ENCODE measurements at places on chromosomes 5 and 9.
A peak's percentile ranks its signal among the peaks of the same experiment; 100 is the strongest.

DNA sequence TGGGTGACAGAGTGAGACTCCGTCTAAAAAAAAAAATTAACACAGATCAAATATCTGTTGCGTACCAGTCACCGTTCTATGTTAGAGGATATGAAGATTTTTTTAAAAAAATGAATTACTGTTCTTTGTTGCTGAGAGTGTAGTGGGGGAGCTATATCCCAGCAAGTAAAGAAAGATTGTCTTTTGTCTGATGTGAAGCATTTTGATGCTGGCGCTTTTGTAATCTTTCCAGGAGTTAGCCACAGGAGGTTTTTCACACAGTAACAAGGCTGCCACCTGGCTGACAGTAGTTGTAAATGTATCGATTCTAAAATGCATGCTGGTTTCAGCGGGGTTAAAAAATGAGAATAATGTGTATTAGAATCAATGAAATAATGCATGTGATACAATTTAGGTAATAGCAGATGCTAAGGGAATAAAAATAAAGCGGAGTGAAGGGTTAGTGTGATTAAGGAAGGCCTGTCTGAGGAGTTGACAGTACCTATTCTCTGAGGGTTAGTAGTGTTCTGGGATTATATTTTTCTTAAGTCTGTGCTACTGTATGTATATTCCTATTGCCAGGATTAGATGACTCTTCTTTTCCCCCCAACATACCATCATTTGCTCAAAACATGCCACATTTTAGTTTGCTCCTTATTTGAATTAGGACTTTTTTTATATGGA is 3.4 kb downstream of the LMNB1 start:
- DNase-seq, result peak; percentile 72

DNA sequence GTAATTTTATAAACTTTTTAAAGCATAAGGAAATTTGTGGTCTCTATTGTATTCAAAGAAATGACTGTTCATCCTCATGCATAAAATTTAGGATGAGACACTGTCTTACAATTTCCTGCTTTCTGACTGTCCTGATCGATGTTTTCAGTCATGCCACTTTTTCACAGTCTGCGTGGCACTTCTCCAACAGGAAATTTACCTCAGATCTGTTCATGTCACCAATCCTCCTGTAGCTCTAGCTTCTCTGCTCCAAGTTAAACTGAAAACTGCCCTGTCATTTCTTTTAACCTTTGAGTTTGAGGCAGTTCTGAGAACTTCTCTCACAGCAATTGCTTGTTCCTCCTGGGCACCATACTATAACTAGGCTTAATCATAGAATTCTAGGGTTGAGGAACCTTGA is 455.1 kb downstream of the EFNA5 start:
- DNase-seq, result no peak

DNA sequence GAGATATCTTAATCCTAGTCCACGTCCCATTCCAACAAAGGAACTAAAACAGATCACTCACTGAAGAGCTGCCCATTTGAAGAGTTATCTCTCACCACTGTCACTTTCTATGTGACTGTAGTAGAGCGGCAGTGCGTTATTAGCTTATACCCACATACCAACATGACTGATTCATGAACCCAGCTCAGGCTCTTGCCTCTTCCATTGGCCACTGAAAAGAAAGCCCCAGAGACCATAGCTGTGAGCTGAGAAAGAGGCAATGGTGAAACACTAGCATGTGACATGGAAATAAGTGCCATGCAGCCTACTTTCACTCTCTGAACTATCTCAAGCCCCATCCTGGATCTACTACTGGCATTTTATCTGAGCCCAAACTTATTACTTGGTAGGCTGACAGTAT is 151.7 kb upstream of the MOCS2 start:
- no peak for DNase-seq

- DNase-seq, result peak; percentile 78
These were observed 176.1 kb upstream of the MVB12B start for GRCh38 chr9:126150411-126151030.

GRCh38 chr9:123049589-123050222 is 16.2 kb downstream of the GPR21 start:
- DNase-seq, result no peak

DNA sequence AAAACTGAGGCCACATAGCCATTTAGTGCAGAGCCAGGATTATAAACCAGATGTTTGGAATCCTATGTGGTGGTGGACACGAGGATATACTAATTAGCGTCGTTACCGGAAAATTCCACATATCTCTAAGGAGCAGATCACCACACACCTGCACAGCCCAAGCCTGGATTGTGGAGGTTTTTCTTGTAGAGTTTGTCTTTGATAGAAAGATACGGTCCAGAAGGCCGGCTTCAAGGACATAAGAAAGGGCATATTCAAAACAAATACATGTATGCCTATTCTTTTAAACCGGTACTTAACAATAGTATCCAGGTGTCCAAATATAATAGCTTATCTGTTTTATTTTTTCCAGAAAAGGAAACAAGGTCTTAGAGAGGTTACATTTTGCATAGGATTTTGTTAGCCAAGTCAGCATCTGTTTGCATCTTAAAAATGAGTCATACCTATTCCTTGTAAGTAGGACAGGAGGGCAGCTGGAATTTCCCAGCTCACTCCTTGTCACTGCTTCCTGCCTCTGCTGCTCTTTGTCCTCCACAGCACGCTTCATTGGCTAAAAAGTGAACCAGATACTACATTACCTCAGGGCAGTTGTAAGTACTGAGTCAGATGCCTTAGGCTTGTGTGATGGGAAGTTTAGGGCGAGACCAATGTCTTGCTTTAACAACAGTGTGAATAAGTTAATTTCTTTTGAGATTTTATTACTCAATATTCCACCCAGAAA is 3.6 kb downstream of the TMC1 start:
- peak; percentile 85 for DNase-seq

GRCh38 chr5:170632985-170633234 is 129.1 kb downstream of the KCNIP1 start:
- peak; percentile 29 for DNase-seq

DNA sequence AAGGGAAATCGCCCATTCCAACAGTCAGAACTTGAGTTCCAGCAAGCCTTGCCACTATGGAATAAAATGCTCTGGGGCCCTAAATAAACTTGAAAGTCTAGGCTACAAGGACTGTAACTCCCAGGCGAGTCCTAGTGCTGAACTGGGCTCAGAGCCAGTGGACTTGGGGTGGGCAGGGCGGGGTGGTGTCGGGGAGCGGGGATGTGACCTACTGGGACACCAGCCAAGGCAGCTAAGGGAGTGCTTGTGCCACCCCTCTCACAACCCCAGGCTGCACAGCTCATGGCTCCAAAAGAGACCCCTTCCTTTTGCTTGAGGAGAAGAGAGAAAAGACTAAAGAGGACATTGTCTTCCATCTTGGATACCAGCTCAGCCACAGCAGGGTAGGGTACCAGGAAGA is 61.5 kb downstream of the MEIKIN start:
- no peak for DNase-seq

GRCh38 chr5:149831492-149831891 is 101.4 kb downstream of the PPARGC1B start:
- DNase-seq, result peak; percentile 75

- no peak for DNase-seq
These were observed 26.9 kb upstream of the EXOC3 start for GRCh38 chr5:415928-416635.

DNA sequence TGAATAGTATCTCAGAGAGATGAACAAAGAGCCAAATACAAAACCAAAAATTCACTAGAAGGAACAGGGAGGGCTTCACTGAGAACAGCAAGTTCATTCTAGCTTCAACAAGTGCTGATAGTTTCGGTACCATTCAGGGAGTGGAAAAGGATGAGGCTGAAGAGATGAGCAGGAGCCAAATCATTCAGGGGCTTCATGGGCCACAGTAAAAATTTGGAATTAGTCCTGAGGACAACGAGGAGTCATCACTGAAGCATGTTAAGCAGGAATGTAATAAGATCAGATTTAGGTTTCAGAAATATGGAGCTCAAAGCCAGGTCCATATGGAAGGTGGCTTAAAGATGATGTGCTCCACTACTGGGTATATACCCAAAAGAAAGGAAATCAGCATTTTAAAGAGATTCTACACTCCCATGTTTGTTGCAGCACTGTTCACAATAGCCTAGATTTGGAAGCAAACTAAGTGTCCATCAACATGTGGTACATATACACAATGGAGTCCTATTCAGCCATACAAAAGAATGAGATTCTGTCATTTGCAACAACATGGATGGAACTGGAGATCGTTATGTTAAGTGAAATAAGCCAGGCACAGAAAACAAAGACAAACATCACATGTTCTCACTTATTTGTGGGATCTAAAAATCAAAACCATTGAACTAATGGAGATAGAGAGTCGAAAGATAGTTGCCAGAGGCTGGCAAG is 36.2 kb downstream of the SPOCK1 start:
- DNase-seq, result no peak

- DNase-seq, result peak; percentile 81
These were observed 25.0 kb upstream of the TDRD7 start for GRCh38 chr9:97386733-97387503.

DNA sequence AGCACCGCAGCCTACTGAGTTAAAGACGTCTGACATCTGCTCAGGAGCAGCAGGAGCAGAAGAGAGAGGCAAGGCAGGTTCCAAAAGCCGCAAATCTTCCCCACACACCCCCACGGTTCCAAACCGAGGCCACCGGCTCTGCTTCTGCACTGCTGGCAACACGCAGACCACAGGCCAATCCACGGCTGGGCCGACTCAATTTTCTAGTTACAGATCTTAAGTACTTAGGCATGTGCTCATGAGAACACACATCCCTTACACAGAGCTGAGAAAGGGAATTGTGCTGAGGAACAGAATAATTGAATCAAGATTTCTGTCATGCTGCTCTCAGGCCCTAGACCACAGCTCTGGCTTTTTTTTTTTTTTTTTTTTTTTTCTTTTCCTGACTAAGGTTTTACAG is 32.6 kb downstream of the PAX5 start:
- DNase-seq, result no peak

GRCh38 chr5:80963966-80964481 is 3.9 kb downstream of the RASGRF2 start:
- DNase-seq, result no peak

GRCh38 chr9:136218673-136219072 is 13.7 kb upstream of the LHX3 start:
- DNase-seq, result no peak

DNA sequence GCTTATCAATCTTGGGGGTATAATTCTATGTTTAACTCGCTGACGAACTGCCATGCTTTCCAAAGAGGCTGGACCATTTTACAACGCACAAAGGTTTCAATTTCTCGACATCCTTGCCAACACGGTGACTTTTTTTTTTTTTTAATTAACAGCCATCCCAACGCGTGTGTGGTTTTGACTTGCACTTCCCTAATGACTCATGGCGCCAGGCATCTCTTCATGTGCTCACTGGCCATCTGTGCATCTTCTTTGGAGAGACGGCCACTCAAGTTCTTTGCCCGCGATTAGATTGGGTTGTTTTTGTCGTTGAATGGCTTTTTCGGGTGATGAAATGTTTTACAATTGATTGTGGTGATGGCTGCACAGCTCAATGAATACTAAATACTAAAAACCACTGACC is 12.5 kb upstream of the CARD9 start:
- DNase-seq, result no peak

GRCh38 chr9:38421498-38422211 is 2.6 kb downstream of the IGFBPL1 start:
- peak; percentile 27 for DNase-seq

- no peak for DNase-seq
These were observed 253.3 kb downstream of the CTNND2 start for GRCh38 chr5:11650936-11651335.

GRCh38 chr5:151056379-151057325 is 24.2 kb downstream of the TNIP1 start:
- DNase-seq, result no peak

DNA sequence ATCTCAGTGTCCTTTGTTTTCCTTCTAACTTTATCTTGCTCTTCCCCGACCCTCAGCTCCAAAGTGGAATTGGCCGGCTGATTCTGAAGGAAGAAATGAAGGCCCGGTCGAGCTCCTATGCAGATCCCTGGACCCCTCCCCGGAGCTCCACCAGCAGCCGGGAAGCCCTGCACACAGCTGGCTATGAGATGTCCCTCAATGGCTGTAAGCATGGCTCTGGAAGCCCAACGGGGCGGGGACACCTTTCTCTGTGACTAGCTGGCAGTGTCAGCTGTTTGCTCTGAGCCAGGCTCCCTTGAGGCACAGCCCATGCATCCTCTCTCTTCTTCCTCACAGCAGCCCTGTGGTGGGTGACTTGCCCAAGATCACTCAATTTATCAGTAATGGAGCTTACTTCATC is 23.9 kb upstream of the AFAP1L1 start:
- DNase-seq, result no peak

- DNase-seq, result no peak
These were observed 66.0 kb upstream of the MEF2C start for GRCh38 chr5:88948746-88949600.

- DNase-seq, result peak; percentile 64
These were observed at the start of gene FGD3 for GRCh38 chr9:92947268-92948037. Gene FGD3, plus strand, starts transcription at chr9:92947523. Its CDS starts 28,734 bp downstream, at chr9:92976257.

DNA sequence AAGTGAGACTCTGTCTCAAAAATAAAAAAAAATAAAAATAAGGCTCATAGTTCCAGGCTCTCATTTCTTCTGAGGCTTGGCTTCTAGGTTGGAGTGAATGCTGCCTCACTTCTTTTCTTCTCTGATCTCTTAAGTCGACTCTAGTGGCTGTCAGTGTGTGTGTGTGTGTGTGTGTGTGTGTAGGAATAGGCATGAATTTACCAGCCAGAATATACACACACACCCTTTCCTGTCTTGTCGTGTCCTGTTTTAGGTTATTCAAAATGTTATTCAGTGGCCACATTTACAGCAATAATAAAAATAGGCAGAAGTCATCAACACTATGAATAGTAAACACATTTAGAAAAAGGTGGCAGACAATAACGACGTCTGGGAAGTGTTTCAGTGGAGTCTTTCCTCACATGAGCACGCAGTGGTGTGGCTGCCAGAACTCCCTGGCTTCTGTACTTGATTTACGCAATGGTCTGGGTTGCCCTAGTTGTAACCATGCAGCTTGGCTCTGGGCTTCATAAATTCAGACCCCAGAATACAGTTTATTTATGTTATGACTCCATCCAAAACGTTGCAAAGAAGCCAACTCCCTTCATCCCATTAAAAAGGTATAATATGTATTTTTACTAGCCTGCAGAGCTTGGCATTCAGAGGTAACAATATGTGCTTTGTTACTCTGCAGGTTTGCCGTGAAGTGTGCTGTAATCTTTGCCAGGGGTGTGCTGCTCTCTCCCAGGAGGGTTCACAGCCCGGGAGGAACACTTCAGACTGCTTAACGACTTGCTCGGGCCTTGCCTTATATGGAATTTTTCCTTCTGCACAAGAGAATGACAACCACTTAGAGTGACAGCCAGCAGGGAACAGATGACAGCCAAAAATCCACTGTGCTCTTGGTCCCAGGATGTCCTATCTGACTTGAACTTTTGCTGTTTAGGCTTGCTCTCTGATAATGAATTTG is 34.4 kb upstream of the PALM2AKAP2 start:
- DNase-seq, result no peak

- DNase-seq, result peak; percentile 58
These were observed 75.4 kb downstream of the SLC38A9 start for GRCh38 chr5:55636683-55637082.
